ENCODE measurements at places on chromosomes 12 and 14.

DNA sequence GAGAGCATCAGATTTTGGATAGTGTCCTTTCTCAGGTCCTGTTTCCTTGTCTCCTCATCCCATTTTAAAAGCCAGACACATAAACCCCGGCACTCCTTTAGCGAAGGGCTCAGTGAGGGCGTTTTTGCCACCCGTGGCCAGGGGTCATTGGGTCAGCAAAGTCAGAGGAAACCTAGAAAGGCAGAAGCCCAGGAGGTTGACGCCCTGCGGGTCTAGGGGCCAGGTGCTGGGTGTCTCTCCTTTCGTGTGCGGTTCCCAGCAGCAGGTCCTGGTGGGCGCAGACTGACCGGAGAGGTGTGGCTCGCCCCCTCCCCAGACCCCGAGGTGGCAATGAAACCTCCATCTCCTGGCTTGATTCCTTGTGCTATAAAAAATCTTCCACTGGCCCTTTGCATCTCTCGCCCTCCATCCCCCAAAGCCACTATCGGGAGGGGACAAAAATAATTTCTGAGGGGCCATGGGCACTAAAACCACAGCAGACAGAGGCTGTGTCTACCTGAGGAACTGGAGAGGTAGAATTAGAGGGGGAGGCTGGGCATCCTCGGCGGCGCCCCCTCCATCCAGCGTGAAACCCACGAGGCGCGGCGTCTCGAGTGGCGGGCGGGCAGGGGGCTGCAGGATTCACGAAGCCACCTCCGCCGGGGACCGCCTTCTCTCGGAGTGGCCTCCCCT lies 858 bp upstream of the FRMD6 start:
- DNase-seq, result peak; percentile 26

DNA sequence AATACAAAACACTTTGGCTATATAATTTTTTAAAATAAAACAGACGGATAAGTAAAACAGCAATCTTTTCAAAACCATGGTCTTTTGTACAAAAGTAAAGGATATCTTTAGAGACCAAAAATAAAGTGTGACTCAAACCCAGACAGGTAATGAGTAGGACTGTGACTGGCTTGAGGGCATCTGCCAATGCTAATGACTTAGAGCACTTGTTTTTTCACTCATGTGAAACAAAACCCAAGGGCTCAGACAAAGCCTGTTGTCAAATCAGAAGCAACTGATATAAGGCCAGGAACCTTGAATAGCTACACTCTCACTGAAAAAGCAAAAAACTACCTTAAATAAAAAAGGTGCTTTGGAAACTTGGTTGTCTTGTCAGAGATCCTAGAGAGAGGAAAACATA lies 357.4 kb downstream of the TMEM117 start:
- no peak for DNase-seq

- peak; percentile 96 for DNase-seq
These were observed 12.2 kb downstream of the AGAP2 start for GRCh38 chr12:57726151-57726883.

GRCh38 chr12:85348779-85349178 lies 68.8 kb downstream of the ALX1 start:
- no peak for DNase-seq

GRCh38 chr14:68442828-68443629 lies 349.8 kb downstream of the ZFP36L1 start:
- DNase-seq, result no peak

DNA sequence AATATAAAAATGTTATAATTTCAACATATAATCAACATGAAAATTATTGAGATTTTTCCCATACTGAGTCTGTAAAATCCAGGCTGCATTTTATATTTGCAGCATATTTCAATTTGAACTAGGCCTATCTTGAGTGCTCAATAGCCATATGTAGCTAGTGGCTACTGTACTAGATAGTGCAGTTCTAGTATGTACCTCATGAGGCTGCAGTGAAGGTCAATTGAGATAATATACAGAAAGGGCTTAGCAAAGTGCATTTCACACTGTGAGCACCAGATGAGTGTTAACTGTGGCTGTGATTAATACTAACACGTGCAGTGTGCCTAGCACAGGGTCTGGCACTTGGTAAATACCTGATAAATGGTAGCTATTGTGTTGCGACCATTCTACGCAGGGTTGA lies 5.4 kb upstream of the SLC22A17 start:
- no peak for DNase-seq

GRCh38 chr12:3350432-3350831 lies 140.6 kb upstream of the PRMT8 start:
- no peak for DNase-seq

- DNase-seq, result no peak
These were observed 96.3 kb upstream of the EVL start for GRCh38 chr14:99968941-99969340.

DNA sequence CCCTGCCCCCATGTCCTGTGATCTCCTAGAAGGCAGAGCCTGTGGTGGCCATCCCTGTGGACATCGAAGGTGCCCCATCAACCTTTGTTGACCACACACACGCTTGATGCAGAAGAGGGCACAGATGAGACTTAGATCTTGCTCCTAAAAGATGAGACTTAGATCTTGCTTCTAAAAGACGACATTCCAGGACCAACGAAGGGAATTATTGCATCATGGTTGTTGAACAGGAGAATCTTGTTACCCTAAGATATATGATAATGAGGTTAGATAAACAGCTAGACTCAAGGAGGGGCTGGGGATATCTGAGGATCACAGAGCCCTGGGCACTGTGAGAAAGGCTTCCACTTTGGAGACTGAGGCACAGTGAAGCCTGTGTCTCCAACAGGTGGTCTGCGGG lies 91.1 kb upstream of the WSCD2 start:
- DNase-seq, result no peak

GRCh38 chr12:45704968-45705367 lies 24.5 kb upstream of the ARID2 start:
- no peak for DNase-seq

DNA sequence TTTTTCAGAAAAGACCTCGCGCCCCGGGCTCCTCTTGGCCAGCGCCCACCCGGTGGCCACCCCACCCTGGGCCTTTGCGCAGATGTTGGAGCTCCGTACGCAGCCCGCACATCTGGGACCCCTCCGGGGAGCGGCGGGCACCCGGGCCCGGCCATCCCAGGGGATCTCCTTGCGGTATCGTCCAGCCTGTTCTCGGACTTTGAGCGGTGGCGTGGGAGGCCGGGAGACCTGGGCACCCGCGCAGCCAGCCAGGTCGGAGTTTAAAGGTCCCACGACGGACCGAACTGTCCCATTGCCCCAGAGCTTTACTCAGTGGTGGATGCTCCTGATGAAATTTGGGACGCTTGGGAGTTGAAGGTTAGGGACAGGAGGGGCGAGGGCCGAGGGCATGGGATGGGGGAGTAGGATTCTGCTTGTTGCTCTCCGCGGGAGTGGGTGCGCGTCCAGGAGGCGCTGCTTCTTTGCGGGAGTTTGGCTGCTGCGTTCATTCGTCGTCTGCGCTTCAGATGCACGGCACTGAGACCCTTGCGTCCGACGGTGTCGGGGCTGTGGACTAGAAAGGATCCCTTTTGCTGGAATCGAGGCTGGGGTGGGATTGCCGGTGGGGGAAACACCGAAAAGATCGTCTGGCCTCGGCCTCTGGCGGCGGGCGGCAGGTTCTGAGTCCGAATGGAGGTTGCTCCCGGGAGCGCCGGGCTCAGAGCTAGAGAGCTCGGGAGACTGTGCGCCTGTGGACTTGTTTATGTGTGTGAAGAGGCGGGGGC lies 1.4 kb downstream of the NTF3 start:
- DNase-seq, result peak; percentile 34

- DNase-seq, result no peak
These were observed 882.4 kb downstream of the DIO2 start for GRCh38 chr14:79328863-79329262.

DNA sequence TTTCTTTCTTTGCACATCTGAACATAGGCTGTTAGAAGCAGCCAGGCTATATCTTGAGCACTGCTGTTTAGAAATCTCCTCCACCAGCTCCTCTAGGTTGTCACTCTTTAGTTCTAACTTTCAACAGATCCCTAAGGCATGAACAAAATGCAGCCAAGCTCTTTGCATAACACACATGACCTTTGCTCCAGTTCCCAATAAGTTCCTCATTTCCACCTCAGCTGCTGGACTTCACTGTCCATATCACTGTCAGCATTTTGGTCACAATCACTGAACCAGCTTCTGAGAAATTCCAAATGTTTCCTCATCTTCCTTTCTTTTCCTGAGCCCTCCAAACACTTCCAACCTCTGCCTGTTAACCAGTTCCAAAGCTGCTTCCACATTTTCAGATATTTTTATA lies 27.6 kb upstream of the C14orf132 start:
- no peak for DNase-seq

GRCh38 chr14:101476916-101477553 lies 84.3 kb upstream of the DIO3 start:
- DNase-seq, result no peak

DNA sequence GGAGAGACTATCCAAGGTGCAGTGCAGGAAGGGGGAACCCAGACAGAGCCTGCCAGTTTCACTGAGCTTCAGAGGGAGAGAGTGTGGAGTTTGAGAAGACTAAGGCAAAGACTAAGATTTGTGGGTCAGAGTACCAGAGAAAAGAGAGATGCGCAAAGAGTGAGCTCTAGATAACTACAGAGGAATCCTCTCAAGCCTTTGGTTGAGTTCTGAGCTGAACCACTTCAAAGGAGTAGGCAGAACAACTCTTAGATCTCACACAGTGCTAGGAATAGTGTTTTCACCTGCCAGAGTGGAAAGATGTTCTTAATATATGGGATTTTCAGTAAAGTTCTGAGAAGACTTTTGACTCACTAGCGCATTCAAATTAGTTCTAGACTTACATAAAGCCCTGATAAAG lies 10.7 kb upstream of the M6PR start:
- DNase-seq, result no peak

DNA sequence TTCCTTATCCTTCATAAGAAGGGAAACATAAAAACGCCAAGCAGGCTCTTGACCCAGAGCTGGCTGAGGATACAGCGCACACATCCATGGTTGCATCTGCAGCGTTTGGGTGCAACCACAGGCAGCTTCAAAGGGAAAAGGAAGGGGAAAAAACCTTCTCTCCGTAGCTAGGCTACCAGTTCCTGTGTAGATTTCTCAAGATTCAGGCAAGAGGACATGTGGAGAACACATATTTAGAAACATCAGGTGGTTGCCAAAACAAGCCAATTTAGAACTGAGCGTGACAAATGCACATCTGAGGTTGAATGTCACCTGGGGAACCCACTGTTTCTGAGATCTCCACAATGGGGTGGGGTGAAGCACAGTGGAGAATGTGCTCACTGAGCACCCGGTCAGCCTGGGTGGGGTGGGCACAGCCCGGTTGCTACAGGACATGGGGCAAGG lies 78.3 kb upstream of the BDKRB2 start:
- DNase-seq, result no peak

DNA sequence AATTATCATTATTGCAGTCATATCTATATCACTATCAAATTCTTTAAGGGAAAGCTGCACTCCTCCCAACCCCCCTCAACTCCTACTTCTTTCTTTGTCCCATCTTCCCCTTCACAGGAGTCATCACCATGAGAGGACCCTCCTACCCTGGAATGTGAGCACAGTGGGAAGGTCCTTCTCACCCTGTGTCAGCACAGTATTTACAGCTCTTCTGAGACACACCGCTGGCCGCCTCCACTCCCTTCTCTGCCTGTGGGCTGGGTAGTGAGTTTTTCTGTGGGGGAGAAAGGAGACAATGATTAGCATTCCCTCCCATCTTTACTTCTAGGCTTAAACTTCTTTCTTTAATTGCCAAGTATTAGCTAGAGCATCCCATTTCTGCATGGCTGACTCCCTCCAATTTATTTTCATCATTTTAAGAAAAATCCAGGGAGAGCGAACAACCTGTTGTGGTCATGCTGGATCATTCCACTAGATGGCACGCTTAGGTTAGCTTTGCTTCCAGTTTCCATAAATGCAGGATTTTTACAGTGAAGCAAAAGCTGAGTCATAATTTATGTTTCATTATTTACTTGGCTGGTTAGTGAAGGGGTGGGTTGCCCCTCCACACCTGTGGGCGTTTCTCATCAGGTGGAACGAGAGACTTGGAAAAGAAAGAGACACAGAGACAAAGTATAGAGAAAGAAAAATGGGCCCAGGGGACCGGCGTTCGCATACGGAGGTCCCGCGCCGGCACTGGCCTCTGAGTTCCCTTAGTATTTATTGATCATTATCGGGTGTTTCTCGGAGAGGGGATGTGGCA lies 188.5 kb downstream of the ALX1 start:
- peak; percentile 81 for DNase-seq

DNA sequence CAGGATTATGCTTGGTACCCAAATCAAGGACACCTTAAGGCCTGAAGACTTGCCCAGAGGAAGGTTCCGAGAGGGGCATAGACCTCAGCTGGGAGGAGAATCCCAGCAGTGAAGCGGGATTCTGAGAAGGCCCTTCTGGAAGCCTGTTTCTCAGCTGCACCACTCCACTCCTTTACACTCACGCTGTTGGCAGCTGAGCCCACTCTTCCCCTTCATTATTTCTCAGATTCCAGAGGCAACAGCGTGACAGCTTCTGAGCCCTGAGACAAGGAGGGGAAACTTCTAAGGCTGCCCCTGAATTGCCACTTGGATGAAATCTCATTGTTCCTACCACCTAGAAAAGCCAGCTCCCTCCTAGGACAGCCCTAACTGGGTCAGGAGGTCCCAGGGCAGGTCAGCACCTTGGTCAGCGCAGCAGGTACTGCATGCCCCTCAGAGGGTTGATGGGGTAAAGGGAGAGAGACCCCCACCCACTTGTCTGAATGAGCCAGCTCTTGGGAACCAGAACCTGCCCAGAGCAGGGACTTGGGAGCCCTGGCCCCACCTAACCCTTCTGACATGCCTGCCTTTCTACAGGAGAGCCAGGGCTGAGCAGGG lies 53.9 kb downstream of the ISCA2 start:
- no peak for DNase-seq

GRCh38 chr12:125983094-125983783 lies 918.0 kb downstream of the AACS start:
- DNase-seq, result peak; percentile 28

DNA sequence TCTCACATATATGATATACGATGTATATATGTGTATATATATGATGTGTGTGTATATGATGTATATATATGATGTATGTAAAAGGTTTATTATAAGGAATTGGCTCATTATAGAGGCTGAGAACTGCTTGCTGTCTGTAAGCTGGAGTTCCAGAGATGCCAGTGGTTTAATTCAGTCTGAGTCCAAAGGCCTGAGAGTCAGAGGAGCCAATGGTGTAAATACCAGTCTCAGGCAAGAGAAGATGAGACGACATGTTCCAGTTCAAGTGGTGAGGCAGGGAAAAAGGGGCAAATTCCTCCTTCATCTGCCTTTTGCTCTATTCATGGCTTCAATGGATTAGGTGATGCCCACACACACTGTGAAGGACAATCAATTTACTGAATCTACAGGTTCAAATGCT lies 17.1 kb upstream of the STYK1 start:
- no peak for DNase-seq

All from ACHN (cell line).